Chondrocyte (in vitro differentiated cells): ENCODE measurements at places on chromosomes 3 and 15. TPM values are rescaled to one million over a fixed set of nuclear protein-coding genes. Genes with fewer than 3 reads are reported as not detected.

OCA2 gene
- 0.75 to 3.3 TPM (median 0.82 TPM) in 3 replicates for total RNA-seq

TRIM42 gene
- not detected in 3 replicates for total RNA-seq

GUCA1C gene
- total RNA-seq, result not detected in 3 replicates

PLA2G4E gene
- total RNA-seq, result not detected in 3 replicates

TNNC1 gene
- 3.3 to 13.7 TPM (median 12.7 TPM) in 3 replicates for total RNA-seq

RPL22L1 gene
- 52.5 to 78.9 TPM (median 58.2 TPM) in 3 replicates for total RNA-seq

CPA3 gene
- not detected in 3 replicates for total RNA-seq

TUSC7 gene
- total RNA-seq, result not detected in 3 replicates

SMCO1 gene
- total RNA-seq, result not detected in 3 replicates

GRCh38 chr3:197475997-197476525, 79.7 kb downstream of the BDH1 start:
- H3K4me3 ChIP-seq, result no peak overlapping the region
- H3K27ac ChIP-seq, result no peak overlapping the region
- no peak for DNase-seq
- H3K36me3 ChIP-seq, result peaks cover 1% of the 10 kb centered on the region
- H3K27me3 ChIP-seq, result no peaks in the 10 kb centered on the region
- peaks cover 48% of the 10 kb centered on the region for H3K4me1 ChIP-seq

DNA sequence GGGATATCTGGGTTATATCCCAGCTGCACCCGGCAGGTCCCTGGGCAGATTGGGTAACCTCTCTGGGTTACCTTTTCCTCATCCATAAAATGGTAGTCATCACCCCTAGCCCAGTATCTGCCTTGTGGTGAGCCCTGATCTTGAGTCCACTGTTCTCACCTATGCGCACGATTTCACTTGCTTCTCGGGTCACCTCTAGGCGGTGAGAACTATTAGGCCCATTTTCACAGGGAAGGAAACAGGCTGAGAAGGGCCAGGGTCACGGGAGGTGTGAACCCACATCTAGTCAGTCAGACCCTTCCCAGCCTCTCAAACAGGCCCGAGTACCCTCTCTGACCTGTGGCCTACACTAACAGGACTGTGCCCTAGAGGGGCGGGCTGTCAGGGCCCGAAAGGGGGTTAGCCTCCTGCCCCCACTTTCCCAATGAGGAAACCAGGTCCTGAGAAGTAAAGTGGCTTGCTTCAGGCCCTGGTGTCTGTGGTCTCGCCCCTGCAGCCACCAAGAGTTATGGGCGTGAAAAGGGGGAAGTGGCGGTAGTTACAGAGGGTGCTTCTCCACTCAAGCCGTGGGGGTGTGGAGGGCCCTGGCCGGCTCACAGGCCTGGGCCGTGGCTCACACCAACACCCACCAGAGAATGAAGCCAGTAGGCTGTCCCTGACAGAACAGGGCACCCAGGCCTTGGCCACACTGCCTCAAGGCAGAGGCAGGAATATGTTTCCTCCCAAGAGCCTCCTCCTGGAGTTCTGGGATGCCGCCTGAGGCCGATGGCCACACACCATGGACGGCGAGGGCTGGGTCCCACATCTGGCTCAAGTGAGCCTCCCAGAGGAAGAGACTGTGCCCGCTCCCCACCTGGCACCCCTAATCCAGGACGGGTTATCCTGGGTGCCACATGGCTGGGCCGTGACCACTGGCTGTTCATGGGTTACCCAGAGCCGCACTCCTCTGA, 19.5 kb downstream of the PSTPIP1 start:
- H3K4me1 ChIP-seq, result peaks cover under 1% of the 10 kb centered on the region
- no peak overlapping the region for H3K27ac ChIP-seq
- peaks cover 7% of the 10 kb centered on the region for H3K27me3 ChIP-seq
- H3K4me3 ChIP-seq, result no peak overlapping the region
- peak; percentile 80 for DNase-seq

DNA sequence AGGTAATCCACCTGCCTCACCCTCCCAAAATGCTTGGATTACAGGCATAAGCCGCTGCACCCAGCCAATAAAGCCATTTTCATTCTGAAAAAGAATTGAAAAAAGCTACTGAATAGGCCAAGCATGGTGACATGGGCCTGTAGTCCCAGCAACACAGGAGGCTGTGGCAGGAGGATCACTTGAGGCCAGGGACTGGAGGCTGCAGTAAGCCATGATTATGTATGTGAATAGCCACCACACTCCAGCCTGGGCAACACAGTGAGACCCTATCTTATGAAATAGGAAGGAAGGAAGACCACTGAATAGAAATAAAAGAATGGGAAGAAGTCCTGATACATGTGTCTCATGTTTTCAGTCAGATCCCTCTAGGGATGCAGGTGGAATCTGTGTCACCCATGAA, 36.0 kb upstream of the SEMA4B start:
- H3K4me3 ChIP-seq, result no peak overlapping the region
- peak overlapping the region; percentile 83 for H3K27ac ChIP-seq
- peaks cover 14% of the 10 kb centered on the region for H3K4me1 ChIP-seq
- no peak for DNase-seq

GRCh38 chr3:30847592-30847991, 46.9 kb downstream of the GADL1 start:
- no peak for DNase-seq
- H3K27ac ChIP-seq, result no peak overlapping the region
- no peak overlapping the region for H3K4me3 ChIP-seq
- H3K4me1 ChIP-seq, result peaks cover 8% of the 10 kb centered on the region

GRCh38 chr15:99721104-99721778, 12.0 kb downstream of the LYSMD4 start:
- H3K4me1 ChIP-seq, result peaks cover 52% of the 10 kb centered on the region
- no peaks in the 10 kb centered on the region for H3K27me3 ChIP-seq
- peaks cover 13% of the 10 kb centered on the region for H3K36me3 ChIP-seq
- peak overlapping the region; percentile 19 for H3K27ac ChIP-seq
- no peak for DNase-seq

DNA sequence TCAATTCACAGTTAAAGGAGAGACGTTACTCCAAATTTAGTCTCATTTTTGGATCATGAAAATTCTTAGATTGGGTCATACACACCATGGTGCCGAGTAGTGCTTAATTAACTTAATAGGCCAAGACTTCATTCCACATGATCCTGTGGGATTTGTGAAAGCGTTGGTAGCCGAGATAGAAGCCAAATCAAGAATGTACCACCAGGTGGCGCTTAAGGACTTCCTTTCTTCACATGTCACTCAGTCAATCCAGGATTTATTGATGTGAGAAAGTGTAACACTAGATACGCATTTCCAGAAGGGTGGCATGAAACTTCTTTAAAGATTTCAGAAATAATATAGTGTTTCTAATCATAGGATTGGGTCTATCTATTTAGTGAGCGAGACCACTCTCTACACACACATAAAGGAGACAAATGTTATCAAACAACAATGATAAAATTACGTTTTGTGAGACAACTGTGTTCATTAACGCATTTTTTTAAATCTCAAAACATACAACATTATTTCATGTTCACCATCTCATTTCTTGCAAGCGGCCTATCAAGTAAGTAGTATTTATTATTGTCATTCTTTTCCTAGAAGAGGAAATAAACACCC, 436.1 kb downstream of the CHL1 start:
- no peaks in the 10 kb centered on the region for H3K36me3 ChIP-seq
- H3K4me1 ChIP-seq, result no peaks in the 10 kb centered on the region
- DNase-seq, result no peak
- H3K4me3 ChIP-seq, result no peak overlapping the region
- peaks cover 10% of the 10 kb centered on the region for H3K27me3 ChIP-seq
- no peak overlapping the region for H3K27ac ChIP-seq

GRCh38 chr15:100667405-100668347, 65.3 kb downstream of the ASB7 start:
- no peak for DNase-seq
- H3K27me3 ChIP-seq, result peaks cover 2% of the 10 kb centered on the region
- H3K27ac ChIP-seq, result no peak overlapping the region
- no peak overlapping the region for H3K4me3 ChIP-seq
- no peaks in the 10 kb centered on the region for H3K36me3 ChIP-seq

- no peaks in the 10 kb centered on the region for H3K36me3 ChIP-seq
- H3K4me1 ChIP-seq, result peaks cover 33% of the 10 kb centered on the region
- H3K4me3 ChIP-seq, result no peak overlapping the region
- H3K27me3 ChIP-seq, result no peaks in the 10 kb centered on the region
- peak overlapping the region; percentile 68 for H3K27ac ChIP-seq
These were observed 293.3 kb downstream of the MEX3B start for GRCh38 chr15:81752546-81752942.

DNA sequence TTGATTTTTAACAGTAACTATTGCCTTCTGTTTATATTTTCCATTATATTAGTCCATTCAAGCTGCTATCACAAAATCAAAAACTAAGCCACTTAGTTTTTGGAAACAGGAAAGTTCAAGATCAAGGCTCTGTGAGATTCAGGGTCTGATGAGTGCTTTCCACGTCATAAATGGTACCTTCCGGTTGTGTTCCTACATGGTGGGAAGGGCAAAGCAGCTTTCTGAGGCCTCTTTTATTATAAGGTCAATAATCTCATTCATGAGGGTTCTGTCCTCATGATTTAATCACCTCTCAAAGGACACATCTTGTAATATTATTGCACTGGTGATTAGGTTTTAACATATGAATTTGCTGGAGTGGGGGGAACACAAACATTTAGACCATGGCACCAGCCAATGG, 152.0 kb downstream of the VGLL3 start:
- H3K27me3 ChIP-seq, result no peaks in the 10 kb centered on the region
- no peak for DNase-seq
- no peaks in the 10 kb centered on the region for H3K36me3 ChIP-seq
- no peak overlapping the region for H3K4me3 ChIP-seq

DNA sequence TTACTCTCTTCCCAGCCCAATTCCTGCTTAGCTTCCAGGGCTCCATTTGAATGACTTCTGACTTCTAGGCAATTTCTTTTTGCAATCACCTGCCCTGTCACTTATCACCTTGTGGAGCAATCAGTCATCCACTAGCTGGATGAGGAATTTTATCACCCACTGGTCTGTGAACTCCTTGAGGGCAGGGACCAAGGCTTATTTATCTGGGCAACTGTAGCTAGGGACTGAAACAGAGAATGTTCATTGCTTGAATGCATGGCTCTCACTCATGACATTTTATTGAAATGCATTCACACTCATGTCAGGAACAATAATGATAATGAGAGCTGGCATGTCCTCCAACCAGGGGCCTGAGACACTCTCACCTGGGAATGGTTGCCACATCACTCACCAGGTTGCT, 15.5 kb downstream of the TNFAIP8L3 start:
- peaks cover 14% of the 10 kb centered on the region for H3K4me1 ChIP-seq
- peaks cover 2% of the 10 kb centered on the region for H3K27me3 ChIP-seq
- H3K27ac ChIP-seq, result no peak overlapping the region
- DNase-seq, result no peak
- no peaks in the 10 kb centered on the region for H3K36me3 ChIP-seq

DNA sequence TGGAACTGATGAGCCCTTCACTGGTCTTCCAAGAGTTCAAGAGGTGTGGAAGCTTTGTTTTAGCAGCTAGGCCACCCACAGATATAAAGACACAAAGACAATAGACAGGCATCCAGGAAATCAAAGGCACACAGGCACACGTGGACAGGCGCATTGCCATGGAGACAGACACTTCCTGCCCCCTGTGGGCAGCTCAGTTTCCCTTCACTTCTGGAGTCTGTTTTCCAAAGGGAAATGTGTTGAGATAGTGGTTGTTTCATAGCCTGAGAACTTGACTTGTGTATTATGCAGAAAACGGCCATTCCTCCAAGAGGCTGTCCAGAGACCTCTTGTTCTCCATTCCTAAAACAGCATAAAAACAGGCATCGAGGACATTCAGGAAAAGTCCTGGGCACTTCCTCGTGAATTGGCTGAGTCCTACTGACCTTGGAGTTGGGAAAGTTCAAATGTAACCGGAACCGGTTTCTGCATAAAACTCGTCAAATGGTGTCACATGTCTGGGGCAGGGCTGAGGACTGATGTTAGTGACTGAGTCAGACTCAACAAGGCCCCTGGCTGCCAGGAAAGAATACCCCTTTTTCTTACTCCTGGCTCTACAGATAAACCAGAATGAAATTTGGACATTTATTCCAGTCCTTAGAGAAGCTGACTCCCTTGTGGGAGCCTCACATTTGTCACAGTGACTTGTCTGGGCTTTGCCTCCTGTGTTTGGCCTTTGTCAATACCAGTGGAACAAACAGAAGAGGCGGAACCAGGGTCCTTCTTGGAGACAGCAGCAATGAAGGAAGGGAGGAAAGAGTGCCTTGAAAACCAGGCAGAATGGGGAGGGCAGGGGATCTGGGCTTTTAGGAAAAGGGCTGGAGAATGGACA, 1.3 kb downstream of the ALPK3 start:
- H3K4me1 ChIP-seq, result peaks cover 25% of the 10 kb centered on the region
- peak overlapping the region; percentile 85 for H3K27ac ChIP-seq
- DNase-seq, result no peak
- H3K36me3 ChIP-seq, result peaks cover 5% of the 10 kb centered on the region

- H3K27me3 ChIP-seq, result no peaks in the 10 kb centered on the region
- peak overlapping the region; percentile 83 for H3K27ac ChIP-seq
- no peak for DNase-seq
- H3K36me3 ChIP-seq, result no peaks in the 10 kb centered on the region
These were observed 58.1 kb upstream of the MEF2A start for GRCh38 chr15:99507504-99508310.

DNA sequence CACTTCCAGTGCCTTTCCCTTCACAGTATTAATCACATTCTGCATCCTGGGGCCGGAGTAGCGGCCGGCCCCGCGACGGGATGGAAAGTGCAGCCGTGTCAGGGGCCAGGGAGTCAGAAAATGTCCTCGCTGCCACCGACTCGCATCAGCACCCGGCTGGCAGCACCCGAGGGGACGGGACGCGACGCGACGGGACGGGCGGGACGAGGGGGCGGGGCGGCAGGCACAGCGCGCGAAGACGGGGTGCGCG, 353 bp downstream of the ATG3 start:
- no peak for DNase-seq
- peak overlapping the region; percentile 88 for H3K4me3 ChIP-seq

DNA sequence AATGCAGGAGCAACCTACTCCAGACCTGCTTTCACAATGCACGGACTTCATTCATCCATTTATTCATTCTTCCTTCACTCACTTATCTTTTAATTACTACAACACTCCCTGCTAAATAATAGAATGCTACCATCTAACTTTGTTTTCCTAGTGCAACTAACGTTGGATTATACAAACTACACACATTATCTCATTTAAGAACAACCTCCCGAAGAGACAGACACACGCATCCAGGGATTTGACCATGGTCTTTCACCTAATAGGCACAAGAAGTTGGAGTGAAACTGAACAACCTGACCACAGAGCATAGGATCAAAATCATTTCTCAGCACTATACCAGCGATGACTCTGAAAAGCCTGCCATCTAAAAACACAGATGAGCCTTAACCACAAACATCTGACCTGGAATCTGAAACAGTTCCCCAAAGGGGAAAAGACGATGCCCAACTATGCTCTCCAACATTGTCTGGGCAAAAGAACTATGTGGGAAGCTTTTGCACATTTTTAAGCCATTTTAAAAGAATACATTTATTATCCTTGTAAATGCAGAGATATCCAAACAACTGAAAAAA, 21.0 kb downstream of the ZNF385D start:
- no peak for DNase-seq
- H3K27ac ChIP-seq, result no peak overlapping the region
- H3K4me1 ChIP-seq, result peaks cover 10% of the 10 kb centered on the region

GRCh38 chr15:54089776-54090175, 111.5 kb downstream of the UNC13C start:
- H3K4me1 ChIP-seq, result no peaks in the 10 kb centered on the region
- no peak overlapping the region for H3K4me3 ChIP-seq
- no peaks in the 10 kb centered on the region for H3K36me3 ChIP-seq
- no peak overlapping the region for H3K27ac ChIP-seq
